ENCODE measurements at places on chromosomes 7 and 10.
A peak's percentile ranks its signal among the peaks of the same experiment; 100 is the strongest.

- DNase-seq, result no peak
These were observed 125.3 kb upstream of the SGCE start for GRCh38 chr7:94781236-94781635.

GRCh38 chr7:146654048-146654447 lies 537.4 kb downstream of the CNTNAP2 start:
- peak; percentile 5 for DNase-seq

DNA sequence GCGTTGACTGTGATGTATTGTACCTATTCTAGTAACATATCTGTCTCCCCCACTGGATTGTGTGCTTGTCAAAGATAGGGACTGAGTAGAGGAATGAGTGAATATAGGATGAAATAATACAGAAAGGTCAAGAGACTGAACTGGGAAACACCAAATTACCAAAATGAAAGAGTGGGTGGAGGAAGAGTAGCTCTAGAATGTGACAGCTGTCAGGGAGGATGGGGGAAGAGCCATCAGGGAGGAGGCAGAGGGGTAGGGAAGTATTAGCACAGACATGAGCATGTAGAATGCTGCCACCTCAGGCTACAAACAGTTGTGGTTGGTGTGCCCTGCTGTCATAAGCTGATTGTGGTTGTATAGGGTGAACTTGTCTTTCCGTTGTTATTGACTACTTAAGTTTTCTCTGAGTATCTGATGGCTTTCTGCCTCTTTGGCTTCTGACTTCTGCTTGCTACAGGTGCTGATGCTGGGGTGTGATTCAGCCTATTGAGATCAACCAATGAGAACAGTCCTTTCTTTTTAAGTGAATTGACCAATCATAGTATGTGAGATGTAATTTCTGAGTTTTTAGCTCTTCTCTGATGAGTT lies 5.6 kb downstream of the CCSER2 start:
- DNase-seq, result peak; percentile 21

DNA sequence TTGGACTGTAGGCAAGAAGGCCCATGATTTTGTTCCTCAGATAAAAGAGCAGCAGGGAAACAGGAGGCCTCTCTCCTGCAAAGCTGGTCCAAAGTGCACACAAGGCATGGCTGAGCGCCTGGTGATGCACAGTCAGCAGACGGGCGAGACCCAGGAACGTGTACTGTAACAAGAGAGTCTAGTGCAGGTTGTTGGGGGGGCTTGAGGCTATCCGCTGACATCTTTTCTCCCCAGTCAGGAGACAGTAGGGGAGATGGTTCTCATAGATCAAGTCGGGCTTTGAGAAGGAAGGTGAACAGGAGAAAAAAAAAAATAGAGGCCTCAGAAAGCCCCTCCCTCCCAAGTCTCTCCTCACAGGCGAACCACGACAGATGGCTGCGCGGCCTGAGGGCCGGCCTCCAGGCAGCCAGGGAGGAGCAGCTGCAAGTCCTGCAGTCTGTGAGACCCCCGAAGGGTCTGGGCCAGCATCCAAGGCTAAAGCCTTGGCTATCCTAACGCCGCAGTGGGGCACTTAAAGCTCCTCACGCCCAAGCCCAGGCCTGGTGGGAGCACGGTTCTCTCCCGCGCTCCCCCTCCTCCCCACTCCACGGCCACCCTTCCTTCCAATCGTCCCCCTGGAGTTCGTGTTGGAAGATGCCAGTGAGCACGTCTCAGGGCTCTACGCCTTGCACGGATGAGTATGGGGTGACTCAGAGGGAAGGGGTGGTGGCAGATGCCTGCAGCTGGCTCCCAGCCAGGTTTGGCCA lies 68.3 kb downstream of the PRKAG2 start:
- DNase-seq, result no peak

DNA sequence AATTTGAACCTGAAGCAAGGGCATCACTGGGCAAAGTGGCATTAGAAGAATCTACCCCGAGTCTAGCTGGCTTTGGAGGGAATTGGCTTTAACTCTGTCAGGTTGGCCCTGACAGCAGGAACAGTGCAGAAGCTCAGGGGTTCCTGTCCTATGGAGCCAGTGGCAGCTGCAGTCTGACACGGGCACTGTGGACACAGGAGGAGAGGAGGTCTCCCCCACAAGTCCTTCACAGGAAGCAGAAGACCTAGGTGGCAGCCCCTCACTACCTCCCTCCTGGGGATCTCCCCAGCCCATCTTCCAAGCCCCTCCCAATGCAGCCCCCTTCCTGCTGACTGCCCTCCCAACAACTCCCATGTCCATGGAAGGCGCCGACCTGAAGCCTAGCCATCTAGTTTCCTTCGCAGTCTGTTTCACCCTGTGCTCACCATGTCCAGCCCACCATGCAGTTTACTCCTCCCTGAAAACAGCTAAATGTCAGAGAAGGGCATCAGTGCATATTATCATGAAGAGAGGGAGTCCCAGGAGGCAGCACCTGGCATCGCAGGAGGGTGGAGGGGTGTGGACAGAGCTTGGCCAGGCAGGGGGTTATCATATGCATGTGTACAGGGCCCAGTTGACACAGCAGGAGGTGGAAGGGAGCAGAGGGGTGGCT lies 17.9 kb upstream of the GDF10 start:
- DNase-seq, result no peak

DNA sequence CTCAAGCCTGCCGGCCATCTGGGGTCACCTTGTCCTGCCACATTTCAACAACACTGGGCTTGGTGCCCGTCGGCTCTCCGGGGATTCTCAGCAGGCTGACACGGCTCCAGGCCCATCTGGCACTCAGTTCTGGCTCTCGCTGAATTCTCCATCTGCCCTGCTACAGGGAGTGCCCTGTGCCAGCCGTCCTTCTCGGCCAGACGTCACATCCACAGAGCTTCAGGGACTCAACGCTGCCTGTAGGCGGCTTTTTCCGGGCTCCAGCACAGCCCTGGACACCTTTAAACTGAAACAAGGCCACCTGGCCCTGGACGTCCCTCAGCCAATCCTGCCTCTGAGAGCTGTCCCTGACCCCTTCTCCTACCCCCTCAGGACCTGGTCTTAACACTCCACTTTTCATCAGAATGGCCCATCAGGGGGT lies 43.0 kb downstream of the TMEM130 start:
- DNase-seq, result no peak

DNA sequence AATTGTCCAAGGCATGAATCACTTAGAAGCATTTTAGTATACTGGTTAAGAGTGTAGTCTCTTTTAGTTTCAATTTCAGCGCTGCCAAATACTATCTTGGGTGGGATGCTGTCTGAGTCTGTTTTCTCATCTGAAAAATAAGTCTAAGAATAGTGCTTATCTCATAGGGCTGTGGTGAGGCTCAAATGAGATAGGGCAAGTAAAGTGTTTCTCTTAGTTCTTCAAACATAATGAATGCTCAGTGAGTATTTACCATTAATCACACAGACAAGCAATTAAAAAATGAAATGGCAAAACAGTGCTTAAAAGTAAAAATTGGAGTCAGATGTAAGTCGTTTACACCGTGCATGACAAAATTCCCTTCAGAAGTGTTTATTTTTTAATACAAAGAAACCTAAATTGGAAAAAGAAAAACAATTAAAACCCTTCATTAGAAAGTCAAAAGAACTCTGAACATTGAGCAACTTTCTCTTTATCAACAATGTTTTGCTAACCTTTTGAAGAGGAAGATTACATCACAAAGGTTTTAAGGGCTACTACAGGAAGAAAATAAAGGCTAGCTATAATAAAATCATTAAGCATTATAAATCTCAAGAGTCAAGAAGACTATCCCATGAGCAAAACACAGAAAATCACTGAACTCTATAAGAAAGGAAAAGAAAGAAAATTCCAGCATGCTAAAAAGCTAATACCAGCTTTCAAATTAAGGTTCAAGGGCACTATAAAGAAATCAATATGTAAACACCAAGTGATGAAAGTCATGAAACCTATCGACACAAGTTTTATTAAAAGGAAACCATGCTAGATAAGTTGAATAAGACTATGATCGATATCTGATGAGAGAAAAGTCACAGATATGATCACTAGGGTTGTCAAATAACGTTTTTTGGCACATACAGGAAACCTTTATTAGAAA lies 45.6 kb upstream of the C1GALT1 start:
- DNase-seq, result peak; percentile 34

DNA sequence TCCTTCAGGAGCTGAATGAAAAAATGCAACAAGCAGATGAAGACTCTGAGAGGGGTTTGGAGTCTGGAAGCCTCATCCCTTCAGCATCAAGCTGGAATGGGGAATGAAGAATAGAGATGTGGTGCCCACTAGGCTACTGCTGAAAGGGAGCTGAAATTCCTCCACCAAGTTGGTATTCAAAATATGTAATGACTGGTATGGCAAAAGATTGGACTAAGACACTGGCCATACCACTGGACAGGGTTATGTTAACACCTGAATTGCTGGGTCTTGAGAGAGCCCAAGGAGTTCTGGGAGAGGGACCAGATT lies 5.4 kb downstream of the IFIT2 start:
- DNase-seq, result no peak

DNA sequence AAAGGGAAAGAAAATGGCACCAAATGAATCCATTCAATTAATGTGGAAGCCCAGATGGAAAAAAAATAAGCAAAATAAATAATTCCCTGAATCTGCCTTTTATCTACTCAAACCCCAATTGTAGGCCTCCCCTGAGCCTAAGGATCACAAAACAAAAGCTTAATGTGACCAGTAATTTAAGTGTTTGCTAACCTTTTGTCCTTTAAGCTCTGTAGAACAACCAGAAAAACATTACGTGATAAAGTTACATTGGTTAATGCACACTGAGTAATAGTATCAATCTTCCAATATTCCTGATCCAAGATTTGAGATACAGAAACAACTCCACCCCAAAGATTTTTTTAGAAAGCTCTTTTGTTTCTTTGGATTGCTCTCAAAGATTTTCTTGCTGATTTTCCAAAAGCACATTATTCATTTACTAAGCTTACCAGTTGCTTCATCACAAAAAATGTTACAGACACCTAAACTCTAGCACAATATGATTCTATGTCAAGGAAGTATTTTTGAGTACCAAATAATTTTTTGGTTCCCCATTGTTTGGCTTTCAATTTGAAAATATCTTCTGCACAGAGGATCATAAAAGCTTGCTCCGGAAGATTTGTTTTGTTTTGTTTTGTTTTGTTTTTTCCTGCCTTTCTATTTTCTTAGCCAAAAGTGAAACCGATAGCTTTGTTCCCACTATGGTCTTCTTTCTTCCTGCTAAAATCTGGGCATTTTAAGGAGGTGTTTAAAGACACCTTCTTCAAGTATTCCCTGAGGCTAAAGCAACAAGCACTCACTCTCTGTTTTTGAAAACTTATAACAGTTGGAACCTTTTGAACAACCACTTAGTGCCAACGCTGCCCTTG lies 54.2 kb downstream of the TRIL start:
- no peak for DNase-seq

DNA sequence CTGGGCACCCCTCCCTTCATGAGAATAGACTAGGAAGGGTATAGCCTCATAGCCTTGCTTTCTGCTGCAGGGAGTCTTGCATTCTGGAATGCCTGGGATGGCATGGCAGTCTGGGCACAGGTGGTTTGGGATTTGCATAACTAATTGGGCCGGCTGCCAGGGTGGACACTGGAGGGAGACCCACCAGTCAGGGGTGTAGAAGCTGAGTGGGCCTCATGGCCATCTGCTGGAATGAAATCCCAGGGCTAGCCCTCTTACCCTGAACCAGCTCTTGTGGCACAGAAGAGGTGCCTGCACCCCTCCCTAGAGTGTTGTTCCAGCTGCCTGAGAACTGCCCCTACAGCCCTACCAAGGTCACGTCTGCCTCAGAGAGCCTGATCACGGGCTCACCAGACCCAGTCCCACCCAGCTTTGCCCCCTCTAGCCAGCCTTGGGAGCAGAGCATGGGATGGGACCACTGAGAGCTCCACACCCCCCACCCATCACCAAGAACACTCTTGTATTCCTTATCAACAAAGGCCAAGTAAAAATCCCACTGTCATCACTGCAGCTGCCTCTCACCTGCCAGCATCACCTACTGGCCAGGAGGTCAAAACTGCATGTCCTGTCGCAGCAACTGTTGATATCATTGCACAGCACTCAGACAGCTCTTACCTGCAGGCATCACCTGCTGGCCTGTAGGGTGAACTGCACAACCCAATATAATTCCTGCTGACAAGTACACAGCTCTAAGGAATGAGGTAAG lies 148.9 kb downstream of the ZEB1 start:
- no peak for DNase-seq

DNA sequence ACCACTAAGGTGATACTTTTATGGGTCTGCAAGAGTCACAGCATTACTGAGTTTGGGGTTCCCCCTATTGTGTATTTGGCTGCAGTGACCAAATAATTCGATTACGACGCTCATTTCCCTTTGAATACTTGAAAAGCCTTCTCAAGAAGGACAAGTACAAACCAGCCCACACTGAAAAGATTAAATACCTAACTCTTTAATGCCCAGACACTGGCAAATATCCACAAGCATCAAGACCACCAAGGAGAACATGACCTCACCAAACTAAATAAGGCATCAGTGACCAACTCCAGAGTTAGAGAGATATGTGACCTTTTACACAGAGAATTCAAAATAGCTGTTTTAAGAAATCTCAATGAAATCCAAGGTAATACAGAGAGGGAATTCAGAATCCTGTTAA lies 31.8 kb upstream of the SFTPD start:
- DNase-seq, result no peak

DNA sequence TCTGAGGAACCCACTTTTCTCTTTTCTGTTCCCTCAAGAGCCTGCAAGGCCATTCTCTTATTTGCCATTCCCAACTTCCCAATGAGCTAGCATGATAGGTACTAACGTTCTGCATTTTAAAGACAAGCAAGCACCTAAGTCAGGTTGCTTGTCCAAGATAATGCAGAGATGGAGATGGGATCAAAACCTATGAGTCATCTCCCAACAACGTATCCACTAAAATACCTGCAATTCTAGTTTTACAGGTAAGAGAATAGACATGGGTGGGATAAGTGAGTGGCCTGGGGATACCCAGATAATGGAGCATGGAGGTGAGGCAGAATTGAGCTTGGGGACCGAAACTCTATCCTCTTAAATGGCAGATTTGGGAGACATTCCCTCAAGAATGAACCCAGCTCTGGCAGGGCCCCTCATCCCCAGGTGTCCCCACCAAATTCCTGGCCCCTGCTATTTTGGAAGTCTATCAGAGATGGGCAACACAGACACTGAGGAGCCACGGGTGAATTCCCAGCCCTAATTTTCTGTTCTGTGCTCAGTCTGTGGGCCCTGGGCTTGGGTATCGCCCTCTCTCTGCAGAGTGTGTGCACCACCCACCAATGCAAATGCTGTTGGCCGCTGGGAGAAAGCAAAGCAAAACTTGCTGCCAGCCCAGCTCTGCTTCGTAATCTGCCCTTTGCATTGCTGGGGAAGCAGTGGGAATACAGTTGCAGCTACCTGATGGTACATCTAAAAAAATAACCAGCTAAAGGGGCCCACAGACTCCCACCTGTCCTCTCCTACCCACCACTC lies 98.3 kb downstream of the KCNMA1 start:
- no peak for DNase-seq

DNA sequence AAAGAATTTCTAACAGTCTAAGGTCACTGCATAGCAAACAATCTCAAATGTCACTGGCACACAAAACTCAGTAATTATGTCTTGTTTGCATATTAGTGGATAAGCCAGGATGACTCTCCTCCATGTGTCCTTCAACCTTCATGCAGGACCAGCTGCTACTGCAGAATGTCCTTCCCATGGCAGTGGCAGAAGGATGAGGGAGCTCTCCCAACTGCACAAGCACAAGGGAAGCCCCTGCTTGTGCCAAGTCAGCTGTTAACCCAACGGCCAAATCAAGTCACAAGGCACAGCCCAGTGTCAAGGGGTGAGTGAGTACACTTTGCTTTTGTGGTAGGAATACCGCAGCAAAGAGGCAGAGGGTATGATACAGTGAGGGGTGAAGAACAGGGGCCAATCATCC lies 59.3 kb upstream of the VWC2 start:
- DNase-seq, result no peak
